Activated CD8-positive, alpha-beta memory T cell treated with anti-CD3 and anti-CD28 coated beads, Interleukin-2, amount 50 U/mL, for 4 hours (primary cell): ENCODE measurements at places on chromosomes 6 and 20.

DNA sequence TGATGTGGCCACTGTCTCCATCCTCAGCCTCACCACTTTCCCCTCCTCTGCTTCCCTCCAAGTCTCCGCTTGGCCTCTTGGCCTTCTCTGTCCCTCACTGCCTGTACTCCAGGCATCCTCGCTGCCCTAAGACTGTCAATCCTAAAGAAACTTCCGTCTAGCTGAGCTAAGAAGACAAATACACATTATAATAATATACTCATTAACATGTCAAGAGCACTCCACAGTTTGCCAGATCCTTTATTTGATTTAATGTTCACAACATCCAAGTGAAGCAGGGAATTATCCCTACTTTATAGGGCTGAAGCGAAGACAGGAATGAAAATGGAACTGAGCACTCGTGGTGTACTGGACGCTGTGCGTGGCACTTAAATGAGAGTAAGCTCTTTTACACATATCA is 72.4 kb upstream of the SLC22A23 start:
- no peak for DNase-seq

DNA sequence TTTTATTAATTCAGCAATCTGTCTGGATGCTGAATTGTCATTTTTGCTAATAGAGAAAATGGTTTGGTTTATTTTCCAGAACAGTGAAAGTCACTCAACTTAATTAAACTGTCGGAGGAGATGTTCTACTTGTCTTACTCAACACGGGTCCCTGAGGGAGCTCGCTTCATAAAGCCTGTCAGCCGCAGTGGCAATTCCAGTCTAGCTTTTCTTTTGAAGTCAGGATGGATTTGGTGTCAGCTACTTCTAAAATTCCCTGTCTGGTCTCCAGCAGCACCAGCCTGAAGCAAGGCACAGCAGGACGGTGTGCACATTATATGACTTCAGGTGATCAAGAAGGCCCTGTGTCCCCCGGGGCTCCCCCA is 261.5 kb downstream of the SLC24A3 start:
- no peak for DNase-seq

DNA sequence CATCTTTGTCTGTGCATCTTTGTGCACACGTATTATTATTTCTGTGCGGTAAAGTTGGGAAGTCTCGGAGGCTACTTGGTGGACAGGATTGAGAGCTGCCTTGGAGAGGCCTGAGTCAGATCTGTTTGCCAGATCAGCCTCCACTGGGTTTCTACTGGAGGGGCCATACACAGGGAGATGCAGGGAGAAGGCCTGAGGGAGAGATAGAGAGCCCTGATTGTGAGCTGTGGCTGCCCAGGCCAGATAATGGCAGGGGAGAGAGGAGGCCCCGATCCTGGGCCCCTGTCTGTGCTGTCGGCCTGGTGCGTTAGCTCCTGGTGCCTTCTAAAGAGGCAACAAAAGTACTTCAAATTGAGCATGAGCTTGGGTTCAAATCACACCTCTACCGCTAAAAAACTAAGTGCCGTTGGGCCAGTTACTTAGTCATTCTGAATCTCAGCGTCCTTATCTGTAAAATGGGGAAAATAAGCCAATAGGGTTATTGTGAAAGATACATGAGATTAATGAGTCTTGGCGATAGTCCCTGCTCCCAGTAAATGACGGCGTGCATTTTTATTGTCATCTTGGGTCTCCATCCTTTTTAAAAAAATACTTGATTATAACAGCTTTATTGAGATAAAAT is 27.6 kb upstream of the ADA start:
- no peak for DNase-seq

- no peak for DNase-seq
Observed at GRCh38 chr6:155313602-155314091, 637 bp downstream of the TFB1M start.

- no peak for DNase-seq
Observed at GRCh38 chr6:45724511-45724910, 291.1 kb downstream of the CLIC5 start.
